ENCODE measurements at places on chromosomes 2 and 18.

DNA sequence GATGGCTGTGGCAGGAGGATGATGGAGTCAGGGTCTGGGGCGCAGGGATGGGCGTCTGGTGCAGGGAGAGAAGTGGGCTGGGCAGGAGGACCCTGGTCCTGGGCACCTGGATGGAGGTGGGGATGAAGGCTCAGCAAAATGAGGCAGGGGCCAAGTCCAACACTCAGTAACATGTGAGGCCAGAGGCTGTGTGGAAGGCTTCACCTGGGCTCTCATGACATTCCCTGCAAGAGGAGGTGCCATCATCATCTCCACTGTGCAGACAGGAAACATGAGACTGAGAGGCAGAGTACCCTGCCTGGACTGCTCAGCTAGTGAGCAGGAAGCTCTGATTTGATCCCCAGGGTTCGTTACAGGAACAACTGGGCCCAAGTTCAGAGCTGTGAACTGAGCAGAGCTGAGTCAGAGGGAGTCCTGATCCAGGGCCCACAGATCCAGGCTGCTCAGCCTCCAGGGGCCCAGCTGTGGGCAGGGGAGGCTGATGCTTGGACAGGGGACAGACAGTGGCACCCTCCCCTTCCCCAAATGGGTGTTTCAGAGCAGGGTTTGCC, 36.9 kb downstream of the HJURP start:
- DNase-seq = peak; percentile 48

DNA sequence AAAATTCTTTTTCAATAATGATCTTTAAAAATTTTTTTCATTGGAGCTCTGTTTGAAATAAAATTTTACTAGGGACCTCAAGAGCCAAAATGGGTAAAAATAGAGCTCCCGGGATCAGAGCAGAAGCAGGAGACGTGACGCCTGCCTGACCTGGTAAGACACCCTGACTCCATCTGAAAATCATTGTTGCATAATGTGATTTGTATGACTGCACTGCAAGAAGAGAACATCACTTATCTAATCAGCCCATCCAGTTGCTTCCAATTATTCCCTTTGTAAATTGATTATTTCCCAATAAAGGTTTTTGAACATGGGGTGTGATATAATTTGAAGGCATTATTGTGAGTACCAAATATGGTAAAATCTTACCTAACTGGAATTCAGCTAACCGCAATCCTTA, 17.1 kb upstream of the TAF1B start:
- no peak for DNase-seq

DNA sequence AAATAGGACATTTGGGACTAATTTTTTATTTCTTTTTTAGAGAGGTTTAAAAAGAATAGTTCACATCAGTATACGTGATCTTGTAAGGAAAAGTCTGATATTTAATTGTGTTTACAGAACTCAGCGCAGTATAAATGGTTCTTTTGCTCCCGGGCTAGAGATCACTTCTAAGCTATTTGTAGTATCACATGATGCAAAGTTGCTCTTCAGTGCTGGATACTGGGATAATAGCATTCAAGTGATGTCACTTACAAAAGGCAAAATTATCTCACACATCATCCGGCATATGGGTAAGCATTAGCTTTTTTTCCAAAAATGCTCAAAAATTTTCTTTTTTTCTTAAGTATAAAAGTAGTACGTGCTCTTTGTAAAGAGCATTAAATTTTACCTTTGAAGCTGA, 37.4 kb upstream of the CYP20A1 start:
- DNase-seq = no peak

DNA sequence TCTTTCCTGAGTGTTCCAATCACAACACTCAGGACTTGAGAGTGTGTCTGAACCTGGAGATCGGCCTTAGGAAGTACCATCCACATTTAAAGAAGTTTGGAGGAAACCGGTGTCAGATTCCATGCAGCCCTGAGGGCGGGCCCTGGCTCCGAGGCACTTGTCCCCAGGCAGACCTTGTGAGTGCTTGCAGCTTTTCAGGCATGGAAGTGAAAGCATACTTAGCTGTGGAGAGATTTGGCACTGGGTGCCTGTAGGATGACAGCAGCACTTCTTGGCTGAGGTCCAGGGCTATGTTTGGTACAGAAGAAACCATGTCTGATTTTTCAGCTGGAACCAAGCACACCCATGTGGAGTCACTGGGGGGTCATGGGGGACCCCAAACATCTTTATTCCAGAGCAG, 230.8 kb downstream of the SEPTIN10 start:
- DNase-seq = peak; percentile 68

DNA sequence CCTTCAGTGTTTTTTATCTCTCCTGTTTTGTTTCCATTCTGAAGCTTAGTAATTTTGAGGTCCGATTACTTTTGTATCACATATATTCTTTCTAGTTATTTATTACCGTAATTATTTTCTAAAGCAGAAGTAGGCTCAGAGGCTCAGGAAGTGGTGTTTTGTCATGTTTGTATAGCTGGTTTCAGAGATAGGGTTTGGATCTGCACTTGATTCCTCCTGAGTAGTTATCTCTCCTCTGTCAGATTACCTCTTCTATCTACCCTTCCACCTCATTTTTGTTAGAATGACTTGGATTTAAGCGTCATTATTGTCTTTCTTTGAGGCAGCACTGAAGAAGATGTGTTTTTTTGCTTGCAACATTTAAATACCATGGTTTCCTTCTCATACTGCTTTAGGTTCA, 95.4 kb downstream of the MTA3 start:
- no peak for DNase-seq

DNA sequence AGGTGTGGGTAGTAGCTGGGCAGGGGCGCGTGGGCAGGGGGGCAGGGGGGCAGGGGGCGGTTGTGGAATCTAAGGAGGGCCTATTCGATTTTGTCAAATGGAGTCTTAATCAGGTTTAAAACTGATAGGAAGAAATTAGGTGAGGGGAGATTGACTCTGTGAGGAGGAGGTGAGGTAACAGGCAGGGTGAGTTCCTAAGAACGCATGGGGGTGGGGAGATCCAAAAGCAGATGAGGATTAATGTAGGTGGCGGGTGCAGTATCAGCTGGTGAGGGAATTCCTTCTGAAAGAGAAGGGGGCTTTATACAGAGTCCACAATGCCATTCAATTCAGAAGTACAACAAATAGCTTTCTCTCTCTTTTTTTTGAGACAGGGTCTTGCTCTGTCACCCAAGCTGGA, 72.7 kb downstream of the CAB39 start:
- DNase-seq = no peak

DNA sequence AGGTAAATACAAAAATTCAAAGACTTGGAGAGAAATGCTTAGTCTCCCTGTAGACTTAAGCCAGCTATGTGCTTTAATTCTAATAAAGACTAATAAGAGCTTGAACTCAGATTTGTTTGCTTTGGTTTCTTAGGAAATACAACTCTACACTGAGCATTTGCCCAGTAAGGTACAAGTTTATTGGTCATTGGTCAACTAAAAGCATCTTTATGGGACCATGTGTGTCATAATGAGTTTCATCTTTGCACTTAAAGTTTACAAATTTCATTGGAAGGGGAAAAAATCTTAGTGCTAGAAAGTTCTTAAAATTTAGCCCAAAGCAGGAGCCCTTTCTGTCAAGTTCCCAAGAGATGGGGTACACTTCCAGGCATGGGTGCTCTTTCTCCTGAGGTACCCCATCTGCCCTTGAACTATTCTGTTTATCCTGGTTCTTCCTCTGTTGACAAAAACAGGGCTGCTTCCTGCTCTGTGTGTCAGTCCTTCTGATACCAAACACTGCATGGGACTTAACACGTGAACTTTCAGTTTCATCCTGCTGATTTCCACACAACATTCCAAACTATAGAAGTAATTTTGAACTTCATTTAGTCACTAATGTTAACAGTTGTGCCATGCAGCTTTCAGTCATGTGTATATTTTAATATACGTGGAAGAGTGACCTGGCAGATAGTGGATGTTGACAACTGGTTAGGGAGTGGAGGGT, 200.2 kb downstream of the TPGS2 start:
- DNase-seq = peak; percentile 71

GRCh38 chr18:49581371-49581770, 19.5 kb downstream of the LIPG start:
- no peak for DNase-seq

DNA sequence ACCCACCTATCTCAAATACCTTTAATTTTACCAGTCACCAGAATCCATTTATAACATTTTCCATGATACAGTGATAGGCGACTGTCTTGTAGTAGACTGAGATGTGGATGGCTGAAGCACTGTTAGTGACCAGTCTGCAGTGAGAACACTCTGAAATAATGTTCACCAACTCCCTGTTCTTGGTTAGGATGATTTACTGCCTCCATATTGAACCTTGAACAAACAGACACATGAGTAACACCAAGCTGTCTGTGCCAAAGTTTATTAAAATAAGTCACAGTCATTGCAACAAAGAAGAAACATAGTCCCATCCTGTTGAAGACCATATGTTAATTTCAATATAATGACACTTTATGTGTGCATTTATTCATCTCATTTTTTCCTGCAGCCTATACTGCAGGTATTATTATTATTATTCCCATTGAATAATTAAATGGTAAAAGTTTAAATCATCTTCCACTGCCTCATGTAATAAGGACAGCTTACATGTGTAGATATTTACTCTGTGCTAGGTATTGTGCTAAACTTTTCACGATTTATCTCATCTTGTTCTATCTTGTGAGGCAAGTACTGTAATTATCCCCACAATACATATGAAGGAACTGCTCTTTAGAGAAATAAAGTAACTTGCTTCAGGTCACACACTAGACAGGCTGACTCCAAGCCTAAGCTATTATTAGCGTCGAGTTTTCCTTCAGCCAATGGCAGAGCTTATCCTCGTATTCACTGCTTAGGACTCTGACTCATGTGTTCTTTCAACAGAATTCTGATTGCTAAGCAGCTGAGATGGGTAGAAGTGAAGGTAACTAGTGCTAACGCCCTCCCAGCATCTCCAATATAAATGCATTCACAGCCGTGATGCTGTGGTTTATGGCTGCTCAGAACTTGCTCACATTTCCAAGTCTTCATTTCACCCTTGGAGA, 62.5 kb downstream of the ONECUT2 start:
- peak; percentile 59 for DNase-seq

DNA sequence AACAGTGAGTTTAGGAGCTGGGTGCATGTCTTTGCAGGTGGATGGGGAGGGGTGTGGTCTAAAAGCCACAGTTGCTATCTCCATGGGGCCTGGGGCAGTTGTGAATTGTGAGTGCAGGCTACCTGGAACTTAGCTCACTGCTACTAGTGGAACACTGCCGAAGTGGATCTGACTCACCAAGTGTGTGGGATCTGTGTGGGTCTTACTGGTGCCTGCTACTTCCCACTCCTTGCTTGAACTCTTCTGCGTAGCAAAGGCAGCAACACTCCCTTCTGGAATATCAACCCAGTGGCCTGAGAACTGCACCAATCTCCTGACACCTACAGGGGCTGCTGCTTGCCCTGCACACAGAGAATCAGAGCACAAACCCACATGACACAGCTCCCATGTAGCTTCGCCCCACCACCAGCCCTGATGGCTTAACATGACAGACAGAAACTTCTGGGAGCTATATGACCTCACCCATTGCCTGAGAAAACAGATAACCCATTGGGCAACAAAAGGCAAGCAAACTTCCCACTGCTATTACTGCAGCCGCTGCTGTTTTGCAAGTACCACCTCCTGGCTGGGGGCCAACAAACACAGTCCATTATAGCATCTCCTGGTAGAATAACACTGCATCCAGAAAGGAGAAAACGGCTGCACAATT, 455.1 kb upstream of the DDX18 start:
- DNase-seq = no peak

DNA sequence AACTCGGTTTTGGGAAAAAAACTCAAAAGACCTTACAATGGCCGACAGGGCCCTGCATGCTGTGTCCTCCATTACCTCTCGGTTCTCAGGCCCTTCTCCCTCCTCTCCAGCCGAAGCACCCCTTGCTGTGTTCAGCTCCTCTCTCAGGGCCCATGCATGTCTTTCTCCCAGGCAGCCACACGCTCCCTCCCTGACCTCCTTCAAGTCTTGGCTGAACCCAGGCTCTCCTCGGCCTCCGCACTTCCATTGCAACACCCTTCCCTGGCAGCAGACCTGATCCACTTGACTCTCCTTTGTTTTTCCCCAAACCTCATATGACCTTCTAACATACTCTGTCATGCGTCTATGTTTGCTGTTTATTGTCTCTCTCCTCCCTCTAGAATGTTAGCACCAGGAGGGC, 114.0 kb downstream of the CYP26B1 start:
- peak; percentile 17 for DNase-seq

DNA sequence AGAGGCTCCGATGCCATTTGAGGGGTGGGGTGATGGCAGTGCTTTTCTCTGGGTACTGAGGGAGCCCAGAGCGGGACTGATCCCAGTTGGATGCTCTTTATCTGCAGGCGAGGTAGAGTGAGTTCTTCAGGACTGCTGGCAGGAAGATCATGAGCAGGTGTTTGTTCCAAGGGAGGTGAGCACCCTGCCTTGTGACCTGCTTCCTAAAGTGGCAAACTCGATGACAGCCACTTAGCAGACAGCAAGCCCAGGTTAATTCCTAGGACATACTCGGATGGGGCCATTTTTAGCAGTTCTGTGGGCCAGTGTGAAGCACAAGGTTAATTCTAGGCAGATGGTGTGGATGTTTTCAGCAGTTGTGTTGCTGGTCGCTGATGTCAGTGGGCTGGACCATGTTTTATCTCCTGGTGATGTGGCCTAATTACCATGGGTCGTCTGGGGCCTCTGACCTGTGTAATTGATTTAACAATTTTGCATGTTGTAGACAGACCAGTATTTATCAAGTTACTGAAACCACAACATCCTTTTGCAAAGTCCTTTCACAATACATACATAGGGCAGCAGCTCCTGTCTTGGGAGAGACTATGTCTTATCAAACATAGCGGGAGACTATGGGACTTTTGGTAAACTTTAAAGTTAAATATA, 4.9 kb downstream of the FKBP1B start:
- DNase-seq = no peak

DNA sequence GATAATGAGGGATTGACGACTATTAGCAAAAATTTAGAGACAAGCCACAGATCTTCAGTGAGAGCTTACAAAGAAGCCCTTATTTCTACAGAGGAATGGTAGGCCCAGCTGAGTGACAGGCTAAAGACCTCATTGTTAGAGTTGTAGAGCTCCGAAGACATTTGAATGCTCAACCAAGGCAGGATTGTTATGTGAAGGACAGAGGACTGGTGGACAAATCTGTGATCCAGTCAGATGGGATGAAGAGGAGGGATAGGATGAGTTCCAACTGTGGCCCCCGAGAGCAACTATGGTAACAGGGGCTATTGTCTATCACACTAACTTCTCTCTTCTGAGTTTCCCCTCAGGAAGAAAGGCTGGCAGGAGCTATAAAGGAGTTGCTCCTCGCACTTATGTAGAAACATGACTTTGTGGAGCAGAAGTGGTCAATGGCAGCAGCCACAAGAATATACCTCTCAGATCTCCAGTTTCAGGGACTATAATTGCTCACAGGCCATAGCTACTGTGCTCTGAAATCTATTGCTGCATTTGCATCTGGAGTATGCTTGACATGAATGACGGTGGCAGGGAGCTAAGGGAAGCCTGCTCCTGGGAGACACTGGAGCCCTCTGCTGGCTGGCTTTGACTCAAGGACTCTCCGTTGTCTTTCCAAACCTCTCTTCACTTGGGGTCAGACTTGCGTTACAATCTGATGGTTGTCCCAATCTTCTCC, 50.3 kb upstream of the GREB1L start:
- DNase-seq = peak; percentile 73

- DNase-seq = no peak
Observed at GRCh38 chr2:158202161-158202815, 100.6 kb downstream of the UPP2 start.

All from fibroblast of mammary gland (primary cell).